Dermis lymphatic vessel endothelial cell (primary cell): ENCODE measurements at places on chromosomes 3 and 15. TPM values are rescaled to one million over a fixed set of nuclear protein-coding genes. Genes with fewer than 3 reads are reported as not detected.

The ATP6V1A gene
- total RNA-seq: 102 and 163 TPM in 2 replicates

The CD96 gene
- total RNA-seq: under 0.01 TPM in 1 of 2 replicates, not detected in the other

The CDCP1 gene
- 0.11 TPM in 1 of 2 replicates, not detected in the other for total RNA-seq

The CLDN18 gene
- not detected in 2 replicates for total RNA-seq

The POC1A gene
- total RNA-seq: 3.4 and 3.8 TPM in 2 replicates

The PFN2 gene
- total RNA-seq: 7.2 and 10.8 TPM in 2 replicates

The SH2D7 gene
- total RNA-seq: not detected in 2 replicates

The ZNF662 gene
- total RNA-seq: 0.33 and 2.1 TPM in 2 replicates

The MYZAP gene
- 81.3 and 99.6 TPM in 2 replicates for total RNA-seq

The TIGIT gene
- total RNA-seq: not detected in 2 replicates

The PYGO1 gene
- total RNA-seq: 0.11 and 0.26 TPM in 2 replicates

The GOLGA8N gene
- total RNA-seq: 0.87 and 1.4 TPM in 2 replicates

The SLC25A36 gene
- 41.2 and 51.3 TPM in 2 replicates for total RNA-seq

The CPEB1 gene
- under 0.01 and 0.17 TPM in 2 replicates for total RNA-seq

The IMPG2 gene
- 0.65 and 0.69 TPM in 2 replicates for total RNA-seq
